Esophagus squamous epithelium (tissue), 5 donors: ENCODE measurements at places on chromosomes 13 and 19.

GRCh38 chr19:29482855-29483640 lies 42.7 kb upstream of the VSTM2B start:
- DNase-seq, result no peak

DNA sequence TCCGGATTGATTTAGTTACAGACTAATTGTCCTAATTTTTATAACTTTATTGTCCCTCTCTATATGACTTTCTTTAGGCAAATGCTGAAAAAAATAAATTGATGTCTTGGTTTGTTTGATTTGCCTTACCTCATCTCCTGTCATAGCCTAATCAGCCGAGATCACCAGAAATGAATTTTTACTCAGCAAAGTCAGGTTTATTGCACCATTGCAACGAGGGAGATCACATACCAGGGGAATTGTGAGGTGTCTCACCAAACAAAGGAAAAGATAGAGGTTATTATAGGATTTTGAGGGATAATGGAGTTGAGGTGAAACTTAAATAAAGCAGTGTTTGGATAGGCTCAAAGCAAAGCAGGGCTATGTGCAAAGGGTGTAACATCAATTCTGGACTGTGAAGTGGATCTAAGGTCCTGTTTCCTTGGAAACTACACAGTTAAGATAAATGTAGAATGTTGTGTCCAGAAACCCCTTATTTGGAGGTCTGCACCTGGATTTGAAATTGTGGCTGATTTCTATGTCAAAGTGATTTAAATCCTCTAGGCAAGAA lies 372.6 kb downstream of the OXGR1 start:
- DNase-seq, result no peak

GRCh38 chr13:108033800-108034707 lies 181.3 kb downstream of the LIG4 start:
- DNase-seq, result no peak

GRCh38 chr19:36686365-36687213 lies 823 bp upstream of the ZNF567 start:
- DNase-seq, result no peak

GRCh38 chr19:50325310-50326100 lies 3.7 kb downstream of the KCNC3 start:
- no peak for DNase-seq

- DNase-seq, result no peak
Measured at GRCh38 chr13:73293913-73294523, 235.2 kb downstream of the KLF5 start.

- DNase-seq, result no peak
Measured at GRCh38 chr19:8631425-8631819, 989 bp downstream of the NFILZ start.
